ENCODE measurements at places on chromosomes 2 and 18.

GRCh38 chr2:174125090-174125489 is 123.2 kb downstream of the OLA1 start:
- no peak for DNase-seq

GRCh38 chr2:120920454-120921148 is 184.9 kb downstream of the GLI2 start:
- DNase-seq: no peak

DNA sequence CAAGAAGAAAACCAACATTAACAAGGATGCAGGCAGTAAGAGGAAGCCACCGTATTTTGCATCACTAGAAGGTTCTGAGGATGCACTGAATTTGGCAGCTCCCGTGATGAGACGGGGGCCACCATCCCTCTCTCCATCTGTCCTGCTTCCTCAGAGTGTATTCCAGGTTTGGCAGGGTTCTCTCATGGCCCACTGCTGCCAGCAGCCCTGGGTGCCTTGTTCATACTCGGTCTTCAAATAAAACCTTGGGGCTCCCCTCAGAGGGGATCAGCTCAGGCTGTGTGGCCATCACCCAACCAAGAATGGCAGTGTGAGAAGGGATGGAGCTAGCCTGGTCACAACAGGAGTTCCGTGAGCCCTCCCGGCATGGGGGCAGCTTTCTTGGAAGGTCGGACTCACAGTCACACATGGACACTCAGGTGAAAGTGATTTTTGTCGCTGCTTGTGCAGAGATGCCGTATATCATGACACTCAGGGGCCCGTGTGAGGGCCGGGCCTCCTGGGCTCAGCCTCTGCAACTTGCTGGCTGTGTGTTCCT is 12.8 kb upstream of the MBP start:
- no peak for DNase-seq

DNA sequence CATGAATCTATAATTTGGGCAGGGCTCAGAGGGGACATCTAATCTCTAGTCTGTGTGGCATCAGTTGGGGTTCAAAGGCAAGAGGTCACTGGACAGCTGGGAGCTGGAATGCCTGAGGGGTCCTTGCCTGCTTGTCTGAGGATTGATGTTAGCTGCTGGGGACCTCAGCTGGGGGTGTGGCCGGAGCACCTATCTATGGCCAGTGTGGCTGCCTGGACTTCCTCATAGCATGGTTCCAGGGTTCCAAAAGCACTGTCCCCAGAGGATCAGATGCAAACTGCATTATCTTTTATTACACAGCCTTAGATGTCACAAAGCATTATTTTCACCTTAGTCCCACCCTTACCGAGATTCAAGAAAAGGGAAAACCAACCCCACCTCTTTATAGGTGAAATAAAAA is 38.6 kb upstream of the YPEL5 start:
- no peak for DNase-seq

DNA sequence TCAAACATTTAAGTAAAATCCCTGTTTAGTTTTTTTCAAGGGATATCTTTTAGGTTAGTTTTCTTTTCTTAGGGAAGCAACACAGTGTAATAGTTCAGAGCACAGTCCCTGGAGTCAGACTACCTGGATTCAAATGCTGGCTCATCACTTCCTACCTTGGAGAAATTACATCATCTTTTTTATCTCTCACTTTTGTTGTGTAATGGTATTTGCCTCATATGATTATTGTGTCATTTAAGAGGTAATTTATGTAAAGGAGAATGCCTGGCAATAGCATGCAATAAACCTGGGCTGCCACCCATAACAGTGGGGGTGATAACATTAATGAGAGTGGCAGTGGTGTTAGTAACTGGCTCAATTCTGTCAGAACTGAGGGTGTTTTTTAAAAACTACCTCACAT is 26.3 kb downstream of the ERLEC1 start:
- DNase-seq: no peak
